ENCODE measurements at places on chromosomes 4 and X.

GRCh38 chr4:14726441-14726840 lies 275.8 kb upstream of the CPEB2 start:
- no peak for DNase-seq

DNA sequence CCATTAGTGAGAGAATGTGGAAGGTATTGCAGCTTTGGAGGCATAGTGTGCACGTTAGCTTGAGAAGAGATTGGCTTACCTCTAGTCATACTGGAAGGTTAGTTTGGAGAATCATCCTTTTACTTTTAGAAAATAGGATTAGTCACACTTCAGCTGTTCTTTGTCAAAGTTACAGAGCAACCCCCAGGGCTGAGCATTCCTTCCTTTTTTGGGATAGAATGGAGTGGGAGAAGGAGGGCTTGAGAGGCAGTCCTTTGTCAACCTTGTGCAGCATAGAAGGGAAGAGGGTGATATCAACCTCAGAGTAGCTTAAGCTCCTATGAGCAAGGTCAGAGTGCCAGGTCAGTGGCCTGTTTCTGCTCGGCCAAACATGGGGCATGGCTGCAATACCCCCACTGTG lies 8.6 kb upstream of the MBNL3 start:
- no peak for DNase-seq

GRCh38 chrX:80316526-80316925 lies 103.7 kb upstream of the TENT5D start:
- DNase-seq, result no peak

DNA sequence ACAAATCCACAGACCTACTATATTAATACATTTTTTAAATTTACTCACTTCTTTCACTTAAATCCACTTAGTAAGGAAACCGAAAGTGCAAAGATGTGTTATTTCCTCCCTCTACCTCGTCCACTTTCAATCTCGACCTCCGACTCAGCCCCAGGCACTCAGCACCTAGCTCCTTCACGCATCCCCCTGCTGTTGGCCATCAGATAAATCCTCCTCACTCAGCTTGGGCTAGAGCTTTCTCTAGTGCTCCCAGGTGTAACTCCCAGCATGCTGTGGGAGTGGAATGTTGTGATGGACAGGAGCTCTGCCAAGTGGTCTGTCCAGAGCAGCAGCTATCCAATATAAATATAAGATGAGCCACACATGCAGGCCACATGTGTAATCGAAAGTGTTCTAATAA lies 26.7 kb upstream of the TEC start:
- no peak for DNase-seq

DNA sequence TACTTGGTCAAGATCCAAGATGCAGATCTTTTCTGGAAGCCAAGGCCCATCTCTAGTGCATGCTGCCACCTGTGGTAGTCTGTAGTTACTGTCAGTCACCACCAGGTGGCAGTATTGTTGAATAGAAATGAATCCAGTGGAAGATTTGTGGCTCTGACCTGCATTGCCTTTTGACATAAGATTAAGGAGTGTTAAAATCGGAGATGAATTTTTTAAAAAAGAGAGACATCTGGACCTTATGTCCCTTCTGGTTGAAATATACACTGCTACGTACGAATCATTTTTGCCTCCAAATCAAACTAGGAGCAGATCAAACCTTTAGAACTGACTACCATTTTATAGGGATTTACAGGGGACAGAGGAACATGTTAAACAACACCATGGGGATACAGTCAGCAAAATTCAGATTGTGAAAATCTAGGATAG lies 46.9 kb upstream of the RHOH start:
- DNase-seq, result peak; percentile 44

GRCh38 chr4:7427361-7427760 lies 7.4 kb downstream of the PSAPL1 start:
- no peak for DNase-seq
